CD4-positive, alpha-beta T cell treated with Interleukin-12 subunit alpha and Interleukin-12 subunit beta, for 1 hour (primary cell): ENCODE measurements at places on chromosomes 5 and 9.

GRCh38 chr9:131543141-131543540 is 2.2 kb upstream of the PRRT1B start:
- no peak for DNase-seq

GRCh38 chr9:135963338-135963737 is 2.2 kb upstream of the UBAC1 start:
- DNase-seq: no peak

- no peak for DNase-seq
Measured at GRCh38 chr5:78908173-78909061, 76.7 kb downstream of the ARSB start.

- DNase-seq: no peak
Measured at GRCh38 chr5:39420482-39421145, 4.2 kb downstream of the DAB2 start.

- no peak for DNase-seq
Measured at GRCh38 chr5:71706906-71707305, 12.2 kb upstream of the CARTPT start.

GRCh38 chr9:108709997-108710396 is 145.8 kb downstream of the ACTL7B start:
- no peak for DNase-seq

DNA sequence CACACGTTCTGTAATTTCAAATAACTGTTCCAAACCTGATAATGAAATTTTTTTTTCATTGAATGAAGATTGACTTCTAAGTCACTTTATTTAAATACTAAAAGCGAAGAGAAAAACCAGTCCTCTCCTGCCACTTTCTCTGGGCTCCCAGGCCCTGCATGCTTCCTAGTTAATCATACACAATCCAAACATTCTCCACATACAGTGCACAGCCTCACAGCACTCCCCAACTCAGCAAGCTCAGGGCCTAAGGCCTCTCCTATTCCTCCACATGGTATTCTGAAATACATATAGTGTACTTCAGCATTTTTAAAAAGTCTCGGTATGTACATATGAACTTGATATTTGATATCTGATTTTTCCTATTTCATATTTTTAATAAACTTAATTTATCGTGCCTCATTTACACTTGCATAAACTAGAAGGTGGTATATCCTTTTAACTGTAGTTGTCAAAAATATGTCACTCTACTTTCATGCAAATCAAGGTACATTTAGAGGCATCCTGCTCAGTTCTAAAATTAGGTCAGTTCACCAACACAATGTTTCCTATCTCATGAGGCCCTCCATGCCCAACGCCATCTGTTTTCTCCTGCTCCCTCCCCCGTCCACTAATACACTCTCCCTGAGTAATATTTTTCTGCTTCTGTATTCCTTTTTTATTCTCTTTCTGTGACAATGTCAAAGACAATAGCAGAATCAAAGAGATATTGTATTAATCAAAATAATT is 206.7 kb downstream of the ARRDC3 start:
- no peak for DNase-seq

DNA sequence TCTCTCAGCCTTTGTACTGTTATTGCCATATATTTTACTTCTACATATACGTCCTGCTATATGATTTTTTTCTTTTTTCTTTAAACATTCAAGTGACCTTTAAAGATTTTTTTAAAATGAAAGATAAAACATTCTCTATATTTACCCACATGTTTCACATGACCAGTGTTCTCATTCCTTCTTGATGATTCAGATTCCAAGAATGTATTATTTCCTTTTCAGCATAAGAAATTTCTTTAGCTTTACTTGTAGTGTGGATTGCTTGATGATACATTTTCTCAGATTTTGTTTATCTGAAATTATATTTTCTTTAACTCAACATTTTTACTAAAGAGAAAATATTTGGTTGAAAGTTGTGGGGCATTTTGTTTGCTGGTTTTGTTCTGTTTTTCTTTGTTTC is 792.1 kb downstream of the BRINP1 start:
- DNase-seq: no peak

GRCh38 chr5:16431490-16431889 is 34.1 kb downstream of the ZNF622 start:
- DNase-seq: no peak

GRCh38 chr5:36495611-36496010 is 110.8 kb upstream of the SLC1A3 start:
- no peak for DNase-seq

DNA sequence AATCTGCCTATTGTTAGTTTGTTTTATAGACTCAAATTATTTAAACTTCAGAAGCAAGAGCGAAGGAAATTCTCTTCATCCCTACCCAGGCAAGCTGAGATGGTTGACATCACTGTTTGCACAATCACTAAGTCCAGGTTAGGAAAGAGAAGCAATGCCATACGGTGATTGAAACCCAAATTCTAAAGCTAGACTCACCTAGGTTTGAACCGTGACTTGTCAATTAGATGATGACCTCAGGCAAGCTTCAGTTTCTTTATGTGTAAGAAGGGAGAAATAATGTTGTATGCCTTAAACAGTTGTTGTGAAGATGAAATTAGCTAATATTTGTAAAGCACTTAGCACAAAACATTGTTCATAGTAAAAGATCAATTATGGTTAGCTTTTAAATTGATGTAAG is 96.5 kb upstream of the ANKRD55 start:
- no peak for DNase-seq

DNA sequence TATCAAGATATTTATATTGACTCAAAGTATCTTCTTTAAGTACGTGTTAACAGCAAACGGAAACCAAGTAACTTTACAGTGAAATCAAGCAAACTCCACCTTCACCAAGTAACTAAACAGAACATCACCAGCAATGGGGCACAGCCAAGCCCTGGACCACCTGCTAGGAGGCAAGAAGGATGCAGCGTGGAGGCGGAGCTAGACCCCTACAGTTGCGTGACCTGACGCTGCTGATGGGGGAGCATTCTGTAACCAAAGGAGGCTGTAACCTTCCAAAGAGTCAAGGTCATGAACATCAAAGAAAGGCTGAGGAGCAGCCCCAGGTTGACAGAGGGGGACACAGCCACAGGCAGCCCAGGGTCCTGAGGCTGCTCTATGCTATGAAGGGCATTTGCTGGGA is 6.1 kb downstream of the VAV2 start:
- no peak for DNase-seq

DNA sequence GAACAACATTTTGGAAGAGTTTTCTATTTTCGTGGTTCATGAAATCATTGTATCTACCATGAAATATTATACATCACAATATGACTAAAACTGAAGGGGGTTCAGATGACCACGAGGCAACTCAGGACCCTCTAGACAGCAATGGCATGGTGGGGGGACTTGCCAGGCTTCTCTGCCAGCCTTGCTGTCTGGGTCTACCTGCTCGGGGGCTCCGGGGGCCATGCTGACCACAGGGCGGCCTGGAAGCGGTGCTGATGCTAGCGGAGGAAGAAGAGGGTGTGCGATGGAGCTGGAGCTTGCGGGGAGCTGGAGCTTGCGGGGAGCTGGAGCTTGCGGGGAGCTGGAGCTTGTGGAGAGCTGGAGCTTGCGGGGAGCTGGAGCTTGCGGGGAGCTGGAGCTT is 89.2 kb upstream of the IRX4 start:
- DNase-seq: no peak

DNA sequence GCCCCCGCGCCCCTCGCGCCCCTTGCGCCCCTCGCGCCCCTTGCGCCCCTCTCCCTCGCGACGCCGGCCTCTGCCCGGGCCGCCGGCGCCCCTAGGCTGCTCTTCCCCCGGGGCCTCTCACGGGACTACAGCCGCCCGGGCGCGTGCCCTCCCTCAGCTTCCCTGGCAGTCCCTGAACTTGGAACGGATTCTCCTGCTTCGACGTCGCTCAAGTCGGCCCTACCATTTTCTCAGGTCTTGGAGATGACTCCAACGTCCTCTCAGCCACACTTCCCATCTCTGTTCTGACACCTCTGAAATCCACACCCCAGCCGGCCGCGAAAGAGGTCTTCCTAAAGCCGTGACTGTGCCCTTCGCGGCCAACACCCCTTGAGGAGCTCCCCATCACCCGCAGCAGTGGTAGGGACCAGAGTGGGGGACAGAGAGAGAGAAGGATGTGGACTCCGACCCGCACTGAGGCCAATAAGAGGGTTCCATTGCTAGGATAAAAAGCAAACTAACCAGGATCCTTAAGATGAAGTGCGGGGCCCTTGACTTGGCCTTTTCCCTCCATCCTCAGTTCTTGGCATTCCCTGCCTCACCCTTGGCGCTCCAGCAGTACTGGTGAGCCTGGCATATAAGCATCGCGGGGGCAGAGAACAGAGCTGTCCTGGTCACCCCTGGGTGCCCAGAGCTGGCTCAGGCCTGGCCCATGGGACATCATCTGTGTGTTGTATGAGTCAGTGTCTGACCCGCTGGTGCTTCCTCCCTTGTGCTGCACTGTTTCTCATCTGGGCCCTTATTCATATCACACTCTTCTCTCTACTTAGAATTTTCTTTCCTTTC is 38.6 kb upstream of the GARNL3 start:
- no peak for DNase-seq

- DNase-seq: no peak
Measured at GRCh38 chr5:91632871-91633270, 249.8 kb upstream of the ARRDC3 start.

- peak; percentile 42 for DNase-seq
Measured at GRCh38 chr5:80255431-80255810, 427 bp downstream of the SERINC5 start.

DNA sequence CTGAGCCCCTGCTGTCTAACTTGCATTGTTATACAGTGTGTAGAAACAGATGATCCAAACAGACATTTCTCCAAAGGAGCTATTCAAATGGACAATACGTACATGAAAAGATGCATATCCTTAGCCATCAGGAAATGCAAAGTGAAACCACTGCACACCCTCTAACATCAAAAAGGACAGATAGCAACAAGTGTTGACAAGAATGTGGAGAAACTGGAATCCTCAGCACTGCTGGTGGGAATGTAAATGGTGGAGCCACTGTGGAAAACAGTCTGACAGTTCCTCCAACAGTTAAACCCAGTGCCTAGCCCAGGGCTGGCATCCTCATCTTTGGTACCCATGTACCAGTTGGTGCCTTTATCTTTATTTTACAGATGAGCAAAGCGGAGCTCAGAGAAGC is 8.5 kb downstream of the ORM2 start:
- DNase-seq: no peak

DNA sequence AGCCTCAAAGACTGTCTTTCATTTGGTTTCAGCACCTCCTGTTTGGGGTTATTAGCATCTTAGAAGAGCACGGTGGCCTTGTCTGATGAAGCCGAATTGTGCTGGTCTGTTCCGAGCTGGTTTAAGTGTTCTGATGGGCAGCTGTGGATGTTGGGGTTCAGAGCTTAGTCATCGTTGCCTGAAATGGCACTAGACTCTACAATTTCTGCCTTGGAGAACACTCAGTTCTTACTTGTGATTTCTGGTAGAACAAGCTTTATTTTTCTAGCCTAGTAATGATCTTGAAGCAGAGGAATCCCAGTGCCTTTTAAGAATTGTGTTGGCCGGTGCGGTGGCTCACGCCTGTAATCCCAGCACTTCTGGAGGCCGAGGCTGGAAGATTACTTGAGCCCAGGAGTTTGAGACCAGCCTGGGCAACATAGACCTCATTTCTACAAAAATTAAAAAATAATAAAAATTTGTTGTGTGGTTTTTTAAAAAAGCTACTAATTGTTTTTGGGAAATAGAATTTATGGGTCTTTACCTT is 7.8 kb downstream of the FBXW5 start:
- DNase-seq: no peak

DNA sequence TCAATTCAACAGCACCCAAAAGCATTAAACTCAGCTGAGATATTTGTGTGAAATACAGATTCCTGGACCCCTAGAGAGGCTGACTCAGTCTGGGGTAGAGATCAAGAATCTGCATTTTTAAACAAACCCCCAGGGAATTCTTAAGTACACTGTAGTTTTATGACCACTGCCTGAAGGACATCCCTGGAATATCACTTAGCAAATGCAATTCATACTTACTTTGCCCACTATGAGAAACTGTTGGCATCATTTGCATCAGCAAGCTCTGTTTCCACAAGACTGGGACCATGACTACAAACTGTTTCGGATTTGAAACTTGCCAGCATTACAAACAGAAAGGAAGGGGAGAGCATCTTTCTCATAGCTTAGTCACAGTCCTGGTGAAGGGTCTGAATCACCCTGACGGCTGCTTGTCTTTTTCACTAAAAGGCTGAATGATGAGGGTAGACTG is 63.7 kb downstream of the MLLT3 start:
- no peak for DNase-seq

- DNase-seq: no peak
Measured at GRCh38 chr5:154331232-154331631, 114.6 kb upstream of the SAP30L start.

- DNase-seq: no peak
Measured at GRCh38 chr9:10366171-10366779, 246.5 kb downstream of the PTPRD start.

DNA sequence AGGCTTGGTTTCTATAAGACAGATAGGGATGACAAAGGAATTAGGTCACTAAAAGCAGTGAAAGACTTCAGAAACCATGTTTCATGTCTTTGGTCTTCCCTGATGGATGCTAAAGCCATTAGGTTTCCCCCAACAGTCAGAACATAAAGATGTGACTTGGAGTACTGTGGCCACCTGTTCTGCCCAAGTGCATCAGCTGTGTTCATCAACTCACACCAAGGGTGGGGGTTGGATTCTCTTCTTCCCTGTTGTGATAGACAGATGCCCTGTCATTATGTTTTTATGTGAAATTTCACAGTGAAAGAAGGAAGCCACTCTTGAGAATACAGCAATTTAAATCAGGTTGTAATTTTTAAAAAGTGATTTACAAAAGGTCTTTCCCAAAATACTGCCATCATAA is 196.8 kb downstream of the SH3GL2 start:
- DNase-seq: no peak

GRCh38 chr9:79263628-79264027 is 308.1 kb upstream of the TLE4 start:
- DNase-seq: no peak

DNA sequence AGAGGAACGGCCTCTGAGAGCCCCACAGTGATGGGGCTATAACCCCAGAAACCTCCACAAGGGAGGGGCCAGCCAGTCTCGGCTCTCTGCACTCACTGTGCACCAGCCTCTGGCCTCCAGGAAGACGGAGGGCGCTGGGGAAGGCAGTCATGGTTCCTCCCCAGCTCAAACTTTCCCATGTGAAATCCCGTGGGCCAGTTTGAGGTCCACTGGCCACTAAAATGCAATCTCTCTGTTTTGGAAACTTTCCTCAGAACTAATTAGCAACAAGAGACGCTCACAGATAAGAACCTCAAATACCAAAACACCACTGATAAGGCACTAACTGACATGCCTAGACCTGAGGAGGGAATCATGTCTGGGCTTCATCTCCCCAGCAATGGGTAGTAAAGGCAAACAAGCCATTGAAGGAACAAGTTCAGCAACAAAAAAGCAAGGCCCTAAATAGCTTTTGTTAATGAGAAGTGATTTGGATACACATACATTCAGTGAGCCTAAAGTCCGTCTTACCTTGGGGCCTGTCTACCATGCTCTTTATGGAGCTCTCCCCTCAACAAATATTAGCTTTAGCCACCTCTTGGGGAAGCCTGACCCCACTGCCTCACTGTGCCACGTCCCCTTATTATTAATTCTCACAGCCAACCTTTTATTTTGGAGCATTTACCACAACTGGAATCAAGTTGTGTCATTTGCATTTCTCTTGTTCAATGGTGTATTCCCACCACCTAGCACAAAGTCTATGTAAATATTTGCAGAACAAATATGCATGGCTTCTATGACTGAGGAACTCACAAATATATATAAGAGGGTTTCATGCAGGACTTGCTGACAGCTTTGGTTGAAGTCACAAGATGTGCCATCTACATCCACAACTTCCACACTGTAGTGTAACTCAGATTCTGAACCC is 56.1 kb upstream of the GLRX start:
- DNase-seq: no peak

- DNase-seq: peak; percentile 5
Measured at GRCh38 chr5:14414656-14415023, 167.0 kb upstream of the OTULINL start.
